ENCODE measurements at places on chromosomes 5 and 9.
A peak's percentile ranks its signal among the peaks of the same experiment; 100 is the strongest.

DNA sequence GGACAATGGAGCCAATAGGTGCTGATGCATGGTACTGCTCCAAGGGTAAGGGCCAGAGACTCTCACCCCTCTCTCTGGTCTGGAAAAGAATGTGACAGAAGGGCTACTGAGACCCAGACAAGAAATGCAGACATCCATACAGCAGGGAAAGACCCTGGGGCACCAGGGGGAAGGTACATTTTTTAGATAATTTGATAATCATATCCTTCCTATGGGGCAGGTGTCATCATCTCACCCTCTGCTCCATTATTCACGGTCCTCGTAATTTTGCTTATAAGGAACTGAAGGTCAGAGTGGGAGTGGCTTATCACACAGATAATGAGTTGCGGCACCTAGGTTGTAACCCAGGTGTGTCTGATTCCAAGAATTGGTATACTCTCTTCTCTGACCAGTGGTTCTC is 90.0 kb downstream of the TRIM32 start:
- H3K4me1 ChIP-seq, result no peaks in the 10 kb centered on the region
- no peak for DNase-seq

GRCh38 chr9:87564791-87565241 is 67.1 kb downstream of the DAPK1 start:
- H3K4me1 ChIP-seq, result peaks cover 90% of the 10 kb centered on the region
- H3K27me3 ChIP-seq, result no peaks in the 10 kb centered on the region
- H3K4me3 ChIP-seq, result no peak overlapping the region
- H3K36me3 ChIP-seq, result peaks cover 75% of the 10 kb centered on the region
- DNase-seq, result no peak
- H3K27ac ChIP-seq, result peak overlapping the region; percentile 94

GRCh38 chr5:172906436-172906835 is 52.8 kb upstream of the RPL26L1 start:
- H3K27me3 ChIP-seq, result no peaks in the 10 kb centered on the region
- peak overlapping the region; percentile 95 for H3K27ac ChIP-seq
- H3K4me3 ChIP-seq, result no peak overlapping the region
- peaks cover 40% of the 10 kb centered on the region for H3K36me3 ChIP-seq
- H3K4me1 ChIP-seq, result peaks cover 65% of the 10 kb centered on the region

DNA sequence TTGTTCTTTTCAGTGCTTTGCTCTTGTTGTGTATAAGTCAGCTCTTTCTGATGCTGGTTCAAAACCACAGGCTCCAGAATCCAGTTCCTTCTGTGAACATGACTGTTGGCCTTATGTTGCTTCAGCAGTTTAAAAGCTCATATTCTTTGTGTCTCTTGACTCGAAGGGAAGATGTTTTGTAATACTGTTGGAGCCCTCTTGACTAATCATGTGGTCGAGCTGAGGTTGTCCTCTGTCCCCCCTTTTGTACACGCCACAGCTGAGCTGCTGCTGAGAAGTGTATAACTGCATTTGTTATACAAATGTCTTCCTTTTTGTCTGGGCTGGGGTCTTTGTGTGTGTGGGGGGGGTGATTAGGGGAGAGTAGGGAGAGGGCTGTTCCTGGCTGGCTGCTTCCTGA is 35.8 kb downstream of the SLC36A1 start:
- H3K27me3 ChIP-seq, result no peaks in the 10 kb centered on the region
- H3K4me1 ChIP-seq, result no peaks in the 10 kb centered on the region
- H3K4me3 ChIP-seq, result no peak overlapping the region
- H3K36me3 ChIP-seq, result peaks cover 62% of the 10 kb centered on the region
- no peak for DNase-seq
- no peak overlapping the region for H3K27ac ChIP-seq

GRCh38 chr9:132040808-132041207 is 38.9 kb downstream of the MED27 start:
- no peaks in the 10 kb centered on the region for H3K27me3 ChIP-seq
- H3K27ac ChIP-seq, result no peak overlapping the region
- H3K36me3 ChIP-seq, result peaks cover 4% of the 10 kb centered on the region
- DNase-seq, result no peak
- peaks cover 36% of the 10 kb centered on the region for H3K4me1 ChIP-seq

DNA sequence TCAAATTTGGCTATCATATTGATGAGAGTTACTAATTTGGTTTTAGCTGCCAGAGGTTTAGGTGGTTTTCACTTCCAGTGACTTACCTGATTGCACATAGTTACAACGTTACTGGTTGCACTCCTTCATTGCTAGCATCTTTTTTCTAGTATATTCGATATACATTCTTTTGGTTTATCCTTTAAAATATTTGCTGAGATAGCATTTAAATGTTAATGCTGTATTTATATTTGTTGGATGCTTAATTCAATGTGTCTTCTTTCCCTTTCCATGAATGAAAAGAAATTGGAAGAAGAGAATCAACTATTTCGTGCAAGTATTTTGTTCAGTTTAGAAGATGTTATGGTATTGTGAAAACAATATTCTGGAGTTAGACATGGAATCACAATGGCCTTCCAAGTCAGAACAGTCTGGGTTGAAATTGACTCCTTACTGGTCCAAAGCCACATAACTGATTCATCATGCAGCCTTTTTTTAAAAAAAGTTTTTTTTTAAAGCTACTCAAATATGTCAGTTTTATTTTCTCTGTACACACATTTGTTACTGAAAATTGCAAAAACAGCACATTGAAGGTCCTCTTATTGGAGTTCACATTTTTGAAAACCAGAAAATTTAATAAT is 2.2 kb downstream of the SPIN1 start:
- H3K4me3 ChIP-seq, result no peak overlapping the region
- peaks cover 32% of the 10 kb centered on the region for H3K4me1 ChIP-seq
- peaks cover 53% of the 10 kb centered on the region for H3K36me3 ChIP-seq
- no peaks in the 10 kb centered on the region for H3K27me3 ChIP-seq

- H3K27ac ChIP-seq, result no peak overlapping the region
- no peak for DNase-seq
- H3K4me1 ChIP-seq, result peaks cover 21% of the 10 kb centered on the region
- no peaks in the 10 kb centered on the region for H3K27me3 ChIP-seq
- peaks cover 17% of the 10 kb centered on the region for H3K36me3 ChIP-seq
Measured at GRCh38 chr9:2819165-2819564, 24.7 kb downstream of the PUM3 start.

- no peaks in the 10 kb centered on the region for H3K36me3 ChIP-seq
- no peak overlapping the region for H3K4me3 ChIP-seq
- no peak for DNase-seq
- no peaks in the 10 kb centered on the region for H3K27me3 ChIP-seq
Measured at GRCh38 chr9:135246248-135247205, 159.1 kb downstream of the OLFM1 start.

- H3K36me3 ChIP-seq, result no peaks in the 10 kb centered on the region
- no peak overlapping the region for H3K4me3 ChIP-seq
- H3K27me3 ChIP-seq, result no peaks in the 10 kb centered on the region
- H3K27ac ChIP-seq, result no peak overlapping the region
- DNase-seq, result no peak
- H3K4me1 ChIP-seq, result no peaks in the 10 kb centered on the region
Measured at GRCh38 chr5:18732556-18733479, 1098.6 kb downstream of the TAF11L14 start.

DNA sequence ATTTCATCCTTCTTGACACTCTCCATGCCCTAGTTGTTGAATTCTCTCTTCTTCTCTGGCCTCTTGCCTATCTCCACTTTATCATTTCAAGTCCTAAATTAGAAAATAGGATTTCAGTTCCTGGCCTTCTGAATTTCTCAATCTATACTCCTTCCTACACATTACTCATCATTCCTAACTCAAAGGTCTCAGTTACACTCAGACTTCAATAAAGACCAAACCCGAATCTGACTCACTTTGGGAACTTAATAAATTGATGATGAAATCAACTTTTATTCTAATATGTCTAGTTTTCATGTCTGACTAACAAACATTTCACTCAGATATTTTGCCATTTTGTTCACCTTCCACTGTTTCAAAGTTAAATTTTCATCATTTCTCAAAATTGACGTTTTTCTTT is 113.6 kb upstream of the TSLP start:
- no peaks in the 10 kb centered on the region for H3K27me3 ChIP-seq
- no peaks in the 10 kb centered on the region for H3K4me1 ChIP-seq
- DNase-seq, result no peak
- H3K27ac ChIP-seq, result no peak overlapping the region

GRCh38 chr5:78496373-78496772 is 136.0 kb downstream of the SCAMP1 start:
- peaks cover 1% of the 10 kb centered on the region for H3K4me1 ChIP-seq
- no peak overlapping the region for H3K27ac ChIP-seq
- no peak for DNase-seq
- H3K36me3 ChIP-seq, result no peaks in the 10 kb centered on the region
- no peak overlapping the region for H3K4me3 ChIP-seq

DNA sequence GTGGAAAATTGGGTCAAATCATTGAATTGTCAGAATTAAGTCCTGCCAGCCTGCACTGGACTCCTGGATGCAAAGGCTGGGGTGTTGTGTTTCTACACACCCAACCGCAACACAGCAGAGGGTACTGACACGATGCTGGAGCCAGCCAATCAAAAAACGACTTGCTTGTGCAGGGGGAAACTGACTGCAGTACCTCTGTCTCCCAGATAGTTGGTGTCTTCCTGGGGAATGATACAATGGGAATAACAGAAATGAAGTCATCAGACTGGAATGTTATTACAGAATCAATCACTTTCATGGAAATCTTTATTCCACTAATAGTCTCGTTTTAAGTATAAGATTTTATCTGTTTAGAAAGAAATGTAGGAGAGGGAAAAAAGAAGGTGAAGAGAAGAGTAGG is 330.3 kb downstream of the MLLT3 start:
- H3K4me1 ChIP-seq, result peaks cover 19% of the 10 kb centered on the region
- H3K27me3 ChIP-seq, result no peaks in the 10 kb centered on the region
- peak; percentile 59 for DNase-seq
- no peaks in the 10 kb centered on the region for H3K36me3 ChIP-seq

GRCh38 chr5:8176101-8176693 is 307.2 kb downstream of the MTRR start:
- no peak overlapping the region for H3K27ac ChIP-seq
- no peak overlapping the region for H3K4me3 ChIP-seq
- no peak for DNase-seq
- H3K27me3 ChIP-seq, result no peaks in the 10 kb centered on the region
- no peaks in the 10 kb centered on the region for H3K4me1 ChIP-seq

DNA sequence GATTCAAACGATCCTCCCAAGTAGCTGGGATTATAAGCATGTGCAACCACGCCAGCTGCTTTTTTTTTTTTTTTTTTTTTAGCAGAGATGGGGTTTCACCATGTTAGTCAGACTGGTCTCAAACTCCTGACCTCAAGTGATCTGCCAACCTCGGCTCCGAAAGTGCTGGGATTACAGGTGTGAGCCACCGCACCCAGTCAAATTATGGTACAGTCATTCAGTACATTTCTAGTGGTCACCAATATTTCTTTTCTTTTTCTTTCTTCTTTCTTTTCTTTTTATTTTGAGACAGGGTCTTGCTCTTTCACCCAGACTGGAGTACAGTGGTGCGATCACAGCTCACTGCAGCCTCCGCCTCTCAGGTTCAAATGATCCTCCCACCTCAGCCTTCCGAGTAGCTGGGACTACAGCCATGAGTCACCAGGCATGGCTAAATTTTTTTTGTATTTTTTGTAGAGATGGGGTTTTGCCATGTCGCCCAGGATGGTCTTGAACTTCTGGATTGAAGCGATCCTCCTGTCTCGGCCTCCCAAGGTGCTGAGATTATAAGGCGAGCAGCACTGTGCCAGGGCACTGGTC is 25.4 kb upstream of the DCP2 start:
- no peaks in the 10 kb centered on the region for H3K36me3 ChIP-seq
- DNase-seq, result no peak
- H3K4me1 ChIP-seq, result no peaks in the 10 kb centered on the region
- peaks cover 5% of the 10 kb centered on the region for H3K27me3 ChIP-seq

DNA sequence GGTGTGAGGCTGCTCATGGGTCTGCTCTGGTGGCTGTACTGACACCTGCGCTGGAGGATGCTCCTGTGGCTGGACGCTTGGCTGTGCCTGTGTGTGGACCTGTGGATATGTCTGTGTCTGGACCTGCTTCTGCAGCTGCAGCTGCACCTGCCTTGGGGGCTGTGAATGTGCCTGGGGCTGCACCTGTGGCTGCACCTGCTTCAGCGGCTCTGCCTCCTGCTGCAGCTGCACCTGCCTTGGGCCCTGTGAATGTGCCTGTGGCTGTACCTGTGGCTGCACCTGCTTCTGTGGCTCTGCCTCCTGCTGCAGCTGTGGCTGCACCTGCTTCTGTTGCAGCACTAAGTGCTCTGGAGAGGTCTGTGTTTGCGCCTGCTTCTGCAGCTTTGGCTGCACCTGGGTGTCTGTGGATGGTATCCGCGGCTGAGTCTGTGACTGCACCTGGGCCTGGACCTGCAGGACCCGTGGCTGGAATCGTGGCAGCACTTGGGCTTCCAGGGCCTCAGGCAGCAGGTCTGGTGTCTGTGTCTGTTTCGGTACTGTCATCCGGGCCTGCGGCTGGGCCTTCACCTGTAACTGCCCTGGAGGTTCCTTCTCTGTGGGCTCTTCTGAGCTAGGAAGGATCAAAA is 12.5 kb downstream of the CIZ1 start:
- DNase-seq, result no peak
- peaks cover 15% of the 10 kb centered on the region for H3K4me1 ChIP-seq
- H3K36me3 ChIP-seq, result peaks cover 82% of the 10 kb centered on the region
- no peak overlapping the region for H3K4me3 ChIP-seq
- H3K27ac ChIP-seq, result no peak overlapping the region
- no peaks in the 10 kb centered on the region for H3K27me3 ChIP-seq

- peaks cover 22% of the 10 kb centered on the region for H3K27me3 ChIP-seq
- H3K36me3 ChIP-seq, result no peaks in the 10 kb centered on the region
- no peak overlapping the region for H3K27ac ChIP-seq
- H3K4me3 ChIP-seq, result no peak overlapping the region
- DNase-seq, result no peak
Measured at GRCh38 chr5:51396797-51397196, 13.5 kb downstream of the ISL1 start.

DNA sequence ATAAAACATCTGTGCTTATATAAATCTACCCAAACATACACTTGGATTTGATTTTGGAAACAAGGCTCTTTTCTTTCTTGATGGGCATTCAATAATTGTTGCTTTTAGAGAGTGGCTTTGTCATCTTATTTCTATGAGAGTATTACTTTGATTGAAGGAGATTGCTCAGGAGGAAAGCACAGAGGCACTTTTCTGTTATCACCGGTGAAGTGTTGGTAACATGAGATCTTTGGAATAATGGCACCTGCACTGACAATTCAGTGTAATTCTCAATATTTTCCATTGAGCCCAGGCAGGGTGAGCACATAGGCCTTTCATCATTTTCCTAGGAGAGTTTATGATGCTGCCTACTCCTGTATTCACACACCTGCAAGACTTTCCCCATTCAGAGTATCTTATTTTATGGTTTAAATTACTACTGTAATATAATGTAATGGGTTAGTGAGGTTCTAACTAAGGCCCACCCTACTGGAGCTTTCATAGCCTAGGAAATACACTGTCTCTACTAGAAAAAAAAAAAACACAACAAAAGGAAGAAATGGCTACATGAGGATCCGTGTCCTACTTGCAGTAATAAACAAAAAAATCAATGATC is 244.3 kb downstream of the DENND1A start:
- no peaks in the 10 kb centered on the region for H3K27me3 ChIP-seq
- H3K4me1 ChIP-seq, result no peaks in the 10 kb centered on the region
- H3K4me3 ChIP-seq, result no peak overlapping the region
- no peak overlapping the region for H3K27ac ChIP-seq
- H3K36me3 ChIP-seq, result no peaks in the 10 kb centered on the region
- DNase-seq, result no peak

GRCh38 chr5:16304846-16305245 is 125.3 kb upstream of the MARCHF11 start:
- no peaks in the 10 kb centered on the region for H3K27me3 ChIP-seq
- no peak overlapping the region for H3K27ac ChIP-seq
- no peak for DNase-seq
- H3K36me3 ChIP-seq, result no peaks in the 10 kb centered on the region
- H3K4me3 ChIP-seq, result no peak overlapping the region
